CD8-positive, alpha-beta memory T cell (primary cell): ENCODE measurements at places on chromosomes 7 and 10.

- DNase-seq, result no peak
These were observed 611.5 kb upstream of the DPP6 start for GRCh38 chr7:153440715-153441114.

DNA sequence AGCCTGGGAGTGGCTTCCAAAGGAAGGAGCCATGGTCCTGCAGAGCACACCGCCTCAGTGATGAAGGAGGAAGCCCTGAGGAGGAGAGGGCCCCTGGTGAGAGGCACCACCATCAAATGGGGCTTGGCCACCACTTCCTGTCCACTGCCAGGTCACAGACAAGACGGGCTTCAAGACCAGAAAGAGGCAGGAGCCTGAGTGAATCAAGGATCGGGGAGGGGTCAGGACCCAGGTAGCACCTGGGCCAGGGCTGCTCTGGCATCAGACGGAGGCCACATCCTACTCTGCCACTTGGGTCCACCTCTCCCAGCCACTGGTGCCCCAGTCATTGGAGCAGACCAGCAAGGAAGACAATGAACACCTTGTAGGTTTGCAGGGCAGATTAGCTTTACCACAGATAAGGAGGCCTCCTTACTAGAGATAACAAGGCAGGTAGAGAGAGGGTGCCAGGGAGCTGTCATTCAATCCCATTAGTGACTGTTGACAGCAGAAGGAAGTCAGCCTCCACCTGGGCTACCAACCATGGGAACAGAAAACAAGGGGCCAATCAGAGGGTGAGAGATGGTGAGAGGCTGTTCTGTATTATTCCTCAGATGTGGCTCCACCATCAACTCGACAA is 143.4 kb downstream of the TNS3 start:
- no peak for DNase-seq

DNA sequence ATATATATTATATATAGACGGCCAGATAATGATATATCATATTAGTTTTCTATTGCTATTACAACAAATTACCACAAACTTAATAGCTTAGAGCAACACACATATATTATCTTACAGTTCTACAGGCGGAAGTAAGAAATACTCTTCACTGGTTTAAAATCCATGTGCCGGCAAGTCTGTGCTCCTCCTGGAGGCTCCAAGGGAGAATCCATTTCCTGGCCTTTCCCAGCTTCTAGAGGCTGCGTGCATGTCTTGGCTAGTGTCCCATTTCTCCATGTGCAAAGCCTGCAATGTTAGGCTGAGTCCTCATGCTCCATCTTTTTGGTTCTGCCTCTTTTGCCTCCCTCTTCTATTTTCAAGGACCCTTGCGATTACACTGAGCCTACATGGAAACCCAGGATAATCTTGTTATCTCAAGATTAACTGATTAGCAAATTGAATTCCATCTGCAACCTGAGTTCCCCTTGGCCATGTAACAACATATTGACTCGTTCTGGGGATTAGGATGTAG is 23.9 kb upstream of the PNLIPRP3 start:
- no peak for DNase-seq

DNA sequence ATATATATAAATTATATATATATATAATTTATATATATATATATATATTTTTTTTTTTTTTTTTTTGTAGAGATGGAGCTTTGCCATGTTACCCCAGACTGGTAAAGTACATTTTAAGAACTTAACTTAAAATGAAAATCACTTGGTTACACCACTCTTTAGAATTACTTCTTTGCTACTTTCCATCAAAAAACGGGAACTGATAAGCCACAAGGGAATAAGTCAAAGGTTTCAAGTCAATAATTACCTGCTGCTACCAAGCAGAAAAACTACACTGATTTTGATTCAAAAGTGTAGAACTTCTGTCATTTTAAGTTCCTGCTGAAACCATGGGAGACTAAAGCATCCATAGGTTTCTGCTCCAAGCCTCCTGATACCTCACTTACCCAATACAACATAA is 12.2 kb downstream of the PPA1 start:
- no peak for DNase-seq

DNA sequence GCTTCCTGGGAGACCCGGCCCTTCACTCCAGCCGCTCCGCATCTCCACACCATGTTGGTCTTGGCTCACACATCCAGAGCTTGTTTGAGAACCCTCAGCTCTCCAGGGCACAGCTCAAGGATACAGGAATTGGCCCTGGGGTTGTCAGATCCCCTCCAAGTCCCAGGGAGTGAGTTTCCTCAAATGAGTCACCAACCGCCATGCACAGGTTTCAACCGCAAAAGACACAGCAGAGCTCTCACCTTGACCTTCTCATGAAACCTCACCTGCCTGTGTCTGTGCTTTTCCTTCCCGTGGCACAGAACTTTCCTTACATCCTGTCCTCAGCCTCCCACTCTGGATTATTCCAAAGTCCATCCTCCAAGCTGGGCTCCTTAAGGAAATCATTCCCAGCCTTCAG is 20.6 kb downstream of the AZGP1 start:
- DNase-seq, result no peak

DNA sequence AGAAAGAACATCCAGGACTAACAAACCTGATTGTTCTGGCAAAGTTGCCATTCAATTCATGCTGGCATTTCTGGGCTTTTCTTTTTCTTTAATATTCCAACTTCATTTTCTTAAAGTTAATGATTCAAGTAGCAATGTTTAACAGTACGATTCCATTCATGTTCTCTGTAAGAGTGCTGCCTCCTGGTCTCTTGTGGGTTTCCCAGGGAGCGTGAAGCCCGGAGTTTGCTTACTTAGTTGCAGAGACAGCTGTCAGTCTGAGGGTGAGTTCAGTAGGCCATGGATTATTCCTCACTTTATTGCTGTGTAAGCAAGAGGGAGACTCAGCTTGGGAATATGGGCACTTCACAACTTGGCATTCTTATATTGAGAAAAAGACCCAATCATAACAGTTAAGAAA is 142.2 kb downstream of the TWIST1 start:
- no peak for DNase-seq

- DNase-seq, result no peak
These were observed 40.3 kb downstream of the NRCAM start for GRCh38 chr7:108415821-108416536.

DNA sequence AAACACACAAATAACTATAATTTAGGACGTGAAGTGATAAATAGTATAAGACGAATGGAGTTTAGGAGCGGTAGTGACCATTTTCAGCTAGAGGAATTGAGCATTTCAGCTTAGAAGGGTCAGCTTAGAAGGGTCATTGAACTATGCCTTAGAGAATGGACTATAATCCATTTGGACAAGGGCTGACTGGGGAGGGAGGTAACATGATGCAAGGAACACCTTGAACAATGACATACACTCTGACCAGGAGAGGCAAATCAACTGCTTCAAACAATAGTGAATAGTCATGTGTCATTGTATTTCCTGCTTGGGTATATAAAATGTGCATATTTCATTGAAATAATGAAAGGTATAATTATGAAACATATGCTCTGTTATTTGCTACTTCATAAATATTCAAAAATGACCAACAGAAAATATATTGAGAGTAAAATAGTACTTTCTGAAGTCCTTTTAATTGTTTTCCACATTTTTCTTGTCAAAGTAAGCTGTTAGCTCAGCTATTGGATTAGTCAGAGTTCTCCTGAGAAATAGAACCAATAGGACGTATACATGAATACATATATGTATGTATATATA is 40.5 kb upstream of the WASL start:
- no peak for DNase-seq

GRCh38 chr7:28390426-28390825 is 21.9 kb upstream of the CREB5 start:
- no peak for DNase-seq

DNA sequence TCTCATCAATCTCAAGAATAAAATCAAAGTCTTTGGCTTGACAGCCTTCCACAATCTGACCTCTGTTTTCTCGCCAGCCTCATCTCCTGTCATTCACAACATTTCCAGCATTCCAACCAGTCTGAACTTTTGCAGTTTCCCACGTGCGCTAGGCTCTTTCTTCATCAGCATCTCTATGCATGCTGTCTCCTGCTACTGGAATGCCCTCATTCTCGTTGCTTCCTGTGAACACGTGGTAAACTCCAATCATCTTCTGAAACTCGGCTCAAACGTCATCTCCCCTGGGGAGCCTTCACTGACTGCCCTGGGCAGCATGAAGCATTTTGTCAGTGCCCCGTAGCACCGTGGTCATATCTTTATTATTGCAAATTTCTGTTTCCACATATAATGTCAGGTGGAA is 12.2 kb upstream of the RSBN1L start:
- DNase-seq, result no peak

GRCh38 chr10:78071140-78071856 is 37.6 kb downstream of the RPS24 start:
- no peak for DNase-seq

DNA sequence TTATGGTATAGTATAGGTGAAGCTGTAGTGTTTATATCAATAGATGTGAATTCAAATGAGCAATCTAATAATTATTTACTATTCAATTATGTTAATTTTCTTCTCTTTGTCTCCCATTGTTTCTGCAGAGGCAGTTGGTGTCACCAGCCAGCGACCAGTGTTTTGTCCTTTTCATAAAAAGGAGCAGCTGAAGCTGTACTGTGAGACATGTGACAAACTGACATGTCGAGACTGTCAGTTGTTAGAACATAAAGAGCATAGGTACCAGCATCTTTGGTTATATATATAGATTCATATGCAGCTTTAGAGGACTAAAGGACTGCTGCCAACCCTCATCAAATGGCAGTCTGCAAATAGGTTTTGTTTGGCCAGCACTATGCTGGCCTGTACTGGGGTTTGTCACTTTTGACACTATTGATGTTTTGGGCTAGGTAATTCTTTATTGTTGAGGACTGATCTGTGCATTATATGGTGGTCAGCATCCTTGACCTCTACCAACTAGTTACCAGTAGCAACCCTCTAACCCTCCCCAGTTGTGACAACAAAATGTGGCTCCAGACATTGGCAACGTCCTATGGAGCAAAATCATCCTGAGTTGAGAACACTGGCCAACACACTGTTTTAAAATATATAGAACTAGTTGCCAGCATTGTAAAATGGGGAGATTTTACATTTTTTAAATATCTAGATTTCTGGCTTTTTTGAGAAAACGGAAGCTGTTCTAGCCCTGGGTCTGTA is 59.2 kb downstream of the TRIM24 start:
- no peak for DNase-seq

DNA sequence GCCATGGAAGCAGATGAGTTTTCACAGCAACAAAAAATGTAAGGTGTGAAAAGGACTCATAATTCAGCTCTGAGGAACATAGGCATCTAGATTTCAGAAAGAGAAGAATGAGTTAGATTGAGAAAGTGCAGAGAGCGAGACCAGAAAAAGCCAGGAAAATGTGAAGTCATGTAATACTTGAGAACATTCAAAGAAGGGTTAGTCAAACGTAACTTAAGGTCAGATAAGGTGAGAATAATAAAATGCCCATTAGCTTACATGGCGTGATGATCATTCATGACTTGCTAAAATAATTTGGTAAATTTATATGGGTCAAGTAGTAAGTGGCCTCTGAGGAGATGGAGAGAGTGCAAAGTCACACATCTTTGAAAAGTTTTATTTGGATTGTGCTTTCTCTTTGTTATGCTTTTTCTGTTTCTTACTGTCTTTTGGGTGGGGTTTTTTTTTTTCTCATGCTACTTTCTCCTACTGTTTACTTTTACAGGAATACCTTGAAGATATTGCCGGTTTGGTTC is 271.8 kb upstream of the NRG3 start:
- no peak for DNase-seq

- no peak for DNase-seq
These were observed 63.7 kb upstream of the CREB5 start for GRCh38 chr7:28348636-28349035.

GRCh38 chr7:99011341-99011705 is 132.6 kb downstream of the SMURF1 start:
- DNase-seq, result no peak

GRCh38 chr10:24390746-24391145 is 181.8 kb downstream of the KIAA1217 start:
- DNase-seq, result no peak

DNA sequence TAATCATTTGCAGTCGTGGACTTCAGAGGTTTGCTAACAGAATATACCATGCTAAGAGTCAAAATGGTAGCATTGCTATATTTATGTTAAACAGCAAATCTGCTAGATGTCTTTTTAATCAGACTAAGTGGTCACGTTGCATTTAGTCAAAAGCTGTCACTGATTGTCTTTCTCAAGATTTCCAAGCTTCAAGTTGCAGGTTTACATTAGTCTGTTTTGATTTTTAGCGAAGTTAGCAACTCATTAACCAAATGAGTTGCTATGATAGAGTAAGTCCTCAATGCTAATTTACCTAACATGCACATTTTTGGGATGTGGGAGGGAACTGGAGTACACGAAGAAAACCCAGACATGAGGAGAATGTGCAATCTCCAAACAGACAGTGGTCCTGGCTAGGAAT is 653.2 kb downstream of the TNS3 start:
- no peak for DNase-seq

DNA sequence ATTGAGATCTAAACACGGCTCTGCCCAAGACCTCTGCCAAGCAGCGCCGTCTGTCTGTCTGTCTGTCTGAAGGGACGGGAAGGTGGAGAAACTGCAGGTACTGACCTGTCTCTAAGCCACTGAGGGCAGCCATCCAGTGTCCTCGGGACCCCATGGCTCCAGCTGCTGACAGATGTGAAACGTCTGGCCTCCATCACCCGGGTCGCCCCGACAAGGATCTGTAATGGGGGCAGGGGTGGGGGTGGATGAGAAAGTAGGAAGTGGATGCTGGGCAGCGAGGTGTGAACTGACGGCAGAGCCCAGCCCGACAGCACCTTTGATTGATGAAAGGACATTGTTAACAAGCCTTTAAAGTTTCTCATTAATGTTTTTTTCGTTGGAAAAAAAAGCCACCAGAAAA is 193.1 kb downstream of the EBF3 start:
- no peak for DNase-seq

DNA sequence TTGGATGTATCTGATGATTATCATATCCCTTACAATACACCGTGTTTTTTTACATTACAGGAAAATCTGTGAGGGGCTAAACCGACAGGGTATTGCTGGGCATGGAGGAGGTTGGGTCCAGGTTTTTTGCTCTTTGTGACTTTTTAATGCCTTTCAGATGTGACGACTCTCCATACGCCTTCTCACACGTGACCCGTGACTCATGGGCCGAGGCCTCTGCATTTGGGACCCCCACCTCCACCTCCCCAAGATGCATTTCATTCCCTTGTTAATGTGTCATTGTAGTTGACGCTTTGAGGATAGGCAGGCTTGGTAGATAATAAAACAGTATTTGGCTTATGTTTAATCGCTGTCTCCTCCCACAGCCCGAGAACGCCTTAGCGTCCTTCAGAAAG is 95.3 kb downstream of the CUX1 start:
- no peak for DNase-seq

GRCh38 chr10:15346440-15347141 is 24.5 kb downstream of the FAM171A1 start:
- no peak for DNase-seq

DNA sequence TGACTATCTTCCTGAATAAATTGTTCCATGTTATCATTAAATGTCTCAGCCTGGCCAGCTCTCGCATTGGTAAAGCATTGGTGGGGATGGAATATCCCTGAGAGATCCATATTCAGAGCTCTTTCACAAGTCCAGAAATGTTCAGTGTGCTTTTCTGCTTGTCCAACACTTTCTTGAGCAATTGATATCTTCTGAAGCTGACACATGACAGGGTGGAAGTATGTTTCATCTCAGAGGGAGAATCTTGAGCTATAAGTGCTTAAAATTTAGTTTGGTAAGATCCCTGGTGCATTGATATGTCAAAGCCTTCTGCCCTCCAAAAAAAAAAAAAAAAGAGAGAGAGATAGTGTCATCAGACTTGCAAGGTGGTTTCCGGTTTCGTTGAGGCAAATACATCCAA is 7.4 kb downstream of the IFIT3 start:
- DNase-seq, result no peak
